ENCODE measurements at places on chromosomes 13 and 19.

DNA sequence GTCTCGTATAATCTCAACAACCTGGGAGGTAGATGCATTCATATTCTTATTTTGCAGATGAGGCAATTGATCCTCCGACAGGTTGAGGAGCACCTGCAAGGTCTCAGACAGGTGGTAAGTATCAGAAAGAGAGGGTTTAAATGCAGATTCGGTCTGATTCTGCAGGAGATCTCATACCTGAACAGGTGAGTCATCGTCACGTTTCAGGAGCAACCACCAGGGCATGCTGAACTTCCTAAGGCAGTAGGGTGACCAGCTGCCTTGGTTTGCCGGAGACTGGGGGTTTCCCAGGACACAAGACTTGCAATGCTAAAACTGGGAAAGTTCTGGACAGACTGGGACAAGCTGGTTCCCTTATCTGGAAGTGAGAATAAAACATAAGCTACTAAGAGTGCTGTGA lies 68.8 kb upstream of the TSHZ3 start:
- no peak for DNase-seq

DNA sequence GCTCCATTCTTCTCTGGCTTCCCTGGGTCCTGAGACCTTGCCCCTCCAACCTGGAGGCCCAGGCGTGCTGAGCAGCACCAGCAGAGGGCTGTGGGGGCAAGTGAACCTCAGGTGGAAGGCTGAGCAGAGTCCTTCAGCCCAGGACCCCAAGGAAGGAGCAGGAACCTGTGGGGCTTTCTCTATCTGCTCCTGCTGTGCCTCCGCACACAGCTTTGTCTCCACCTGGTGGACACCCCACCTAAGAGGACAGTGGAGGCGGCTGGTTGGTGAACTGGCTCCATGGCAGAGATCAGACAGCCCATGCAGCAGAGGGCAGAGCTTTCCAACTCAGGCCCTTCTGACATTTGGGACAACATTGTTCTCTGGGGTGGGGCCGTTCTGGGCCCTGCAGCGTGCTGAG lies 19.7 kb downstream of the ZFR2 start:
- peak; percentile 37 for DNase-seq

DNA sequence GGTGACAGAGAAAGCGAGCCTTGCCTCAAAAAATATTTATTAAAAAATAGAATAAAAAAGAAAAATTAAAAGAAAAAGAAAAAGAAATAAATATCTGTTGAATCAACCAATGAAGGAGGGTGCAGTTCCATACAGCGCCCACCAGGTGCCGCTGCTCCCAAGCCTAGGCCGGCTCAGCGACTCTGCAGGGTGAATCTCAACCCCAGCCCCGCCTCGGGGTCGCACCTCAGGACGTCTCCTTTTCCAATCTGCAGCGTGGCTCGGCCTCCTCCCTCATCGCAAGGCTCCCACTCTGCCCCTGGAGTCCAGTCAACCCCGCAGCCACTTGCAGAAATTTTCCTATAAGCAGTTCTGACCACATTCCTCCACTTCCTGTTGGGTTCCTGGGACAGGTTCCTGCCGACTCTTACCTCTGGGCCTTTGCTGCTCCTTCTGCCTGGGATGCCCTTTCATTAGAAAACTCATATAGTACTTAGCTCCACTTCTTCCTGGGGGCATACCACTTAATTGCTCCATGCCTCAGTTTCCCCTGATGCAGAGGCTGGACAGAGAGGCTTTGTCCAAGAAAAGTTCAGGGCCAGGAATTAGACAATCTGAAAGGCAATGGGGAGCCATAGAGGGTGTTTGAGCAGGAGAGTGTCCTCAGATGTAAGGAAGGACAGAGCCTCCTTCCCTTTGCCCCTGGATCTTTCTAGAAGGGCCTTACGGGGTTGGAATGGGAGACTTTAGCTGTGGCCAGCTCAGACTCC lies 24.3 kb downstream of the NFILZ start:
- DNase-seq = no peak

DNA sequence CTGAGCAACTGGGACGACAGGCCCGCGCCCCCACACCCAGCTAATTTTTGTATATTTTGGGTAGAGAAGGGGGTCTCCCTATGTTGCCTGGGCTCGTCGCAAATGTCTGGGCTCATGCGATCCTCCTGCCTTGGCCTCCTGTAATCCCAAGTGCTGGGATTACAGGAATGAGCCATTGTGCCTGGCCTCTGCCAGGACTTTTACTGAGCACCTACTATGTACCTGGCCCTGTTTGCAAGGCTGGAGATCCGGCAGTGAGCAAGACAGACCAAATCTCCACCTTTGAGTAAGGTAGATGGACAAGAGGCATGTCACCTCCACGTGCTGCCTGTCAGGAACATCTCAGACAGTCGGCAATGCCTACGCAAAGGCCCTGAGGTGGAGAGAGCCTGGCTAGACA lies 6.9 kb downstream of the FKBP8 start:
- DNase-seq = no peak

- DNase-seq = no peak
Measured at GRCh38 chr13:33164331-33164730, 121.2 kb downstream of the STARD13 start.

- peak; percentile 74 for DNase-seq
Measured at GRCh38 chr13:45280751-45281634, 60.0 kb downstream of the TPT1 start.

GRCh38 chr13:55577082-55577846 lies 1563.5 kb upstream of the PRR20A start:
- DNase-seq = no peak

DNA sequence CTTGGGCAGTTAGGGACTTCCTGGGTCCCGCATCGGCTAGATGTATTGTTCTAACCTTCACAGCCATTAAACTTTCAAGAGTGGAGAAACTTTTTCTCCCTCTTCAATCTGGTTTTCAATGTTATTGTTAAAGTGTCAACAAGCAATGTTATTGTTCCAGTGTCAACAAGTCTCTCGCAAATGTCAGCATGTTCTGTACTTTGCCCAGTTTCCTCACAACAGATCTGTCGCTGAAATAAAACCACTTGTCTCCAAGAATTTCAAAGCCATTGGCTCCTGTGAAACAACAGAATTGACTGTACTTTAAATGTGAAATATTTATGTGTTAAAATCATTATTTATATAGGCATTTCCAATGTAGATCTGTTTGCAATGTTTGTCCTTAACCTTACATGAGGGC lies 138.0 kb downstream of the ITGBL1 start:
- no peak for DNase-seq

GRCh38 chr13:45782327-45783045 lies 69.1 kb downstream of the SIAH3 start:
- no peak for DNase-seq

- no peak for DNase-seq
Measured at GRCh38 chr13:37616131-37616530, 17.6 kb upstream of the POSTN start.

DNA sequence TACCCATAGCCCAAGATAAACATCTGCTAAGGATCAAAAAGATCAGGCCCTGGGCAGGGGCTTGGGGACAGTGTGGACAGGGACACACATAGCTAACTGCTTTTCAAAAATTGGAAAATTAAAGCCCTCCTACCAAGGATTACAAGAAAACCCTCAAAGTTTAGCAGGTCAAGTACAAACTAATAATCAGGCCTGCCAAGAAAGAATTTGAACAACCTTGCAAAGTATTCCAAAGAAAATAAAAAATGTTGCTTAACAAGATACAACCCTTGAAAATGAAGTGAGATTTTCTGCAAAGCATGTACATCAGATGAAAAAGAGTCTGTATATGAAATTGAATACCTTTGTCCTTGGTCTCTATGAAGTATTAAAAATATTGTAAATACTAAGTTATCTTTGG lies 67.3 kb downstream of the KLF12 start:
- no peak for DNase-seq

DNA sequence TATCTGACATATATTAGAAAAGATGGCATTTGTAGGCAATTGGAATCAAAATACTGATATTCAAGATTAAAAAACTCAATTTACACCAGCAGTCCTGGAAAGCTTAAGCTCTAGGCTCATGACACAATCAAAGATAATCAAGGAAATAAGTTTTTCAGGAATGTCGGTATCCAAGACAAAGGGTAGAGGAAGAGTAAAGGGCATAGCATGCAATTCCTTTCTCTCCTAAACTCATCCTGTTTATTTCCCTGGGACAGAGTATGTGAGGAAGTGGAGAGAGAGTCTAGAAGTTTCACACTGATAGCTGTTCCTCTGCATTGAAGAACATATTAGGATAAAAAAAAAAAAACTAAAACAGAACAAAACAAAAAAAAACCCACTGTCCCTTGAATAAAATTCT lies 2452.1 kb downstream of the PCDH9 start:
- no peak for DNase-seq
